ENCODE measurements at places on chromosomes 7 and 10. TPM values are rescaled to one million over a fixed set of nuclear protein-coding genes. Genes with fewer than 3 reads are reported as not detected.

Gene CDNF
- total RNA-seq = 3.5 TPM

Gene LAMB4
- total RNA-seq = 0.89 TPM

Gene PKD1L1
- 1.5 TPM for total RNA-seq

Gene FRMPD2
- 0.13 TPM for total RNA-seq

Gene PIP
- not detected for total RNA-seq

Gene FRMD4A
- total RNA-seq = 98.0 TPM

DNA sequence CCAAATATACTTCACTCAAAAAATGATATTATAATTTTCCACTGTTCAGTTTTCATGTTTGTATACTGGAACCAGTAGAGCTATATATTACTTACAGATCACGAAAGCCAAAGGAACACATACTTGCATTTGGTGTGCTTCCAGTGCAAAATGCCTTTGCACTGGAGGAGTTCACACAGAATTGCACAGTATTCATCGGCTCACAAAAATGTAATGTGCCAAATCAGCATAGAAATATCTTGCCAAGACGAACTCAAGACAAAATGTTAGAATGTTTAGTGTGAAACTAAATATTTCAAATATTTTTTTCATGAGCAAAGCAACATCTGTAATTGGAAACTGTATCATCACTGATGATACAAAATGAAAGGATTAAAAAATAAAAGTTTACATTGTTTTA, 646.2 kb upstream of the SEMA3D start:
- no peak for DNase-seq

- no peak for DNase-seq
Measured at GRCh38 chr7:164882-165660, 27.3 kb upstream of the FAM20C start.

DNA sequence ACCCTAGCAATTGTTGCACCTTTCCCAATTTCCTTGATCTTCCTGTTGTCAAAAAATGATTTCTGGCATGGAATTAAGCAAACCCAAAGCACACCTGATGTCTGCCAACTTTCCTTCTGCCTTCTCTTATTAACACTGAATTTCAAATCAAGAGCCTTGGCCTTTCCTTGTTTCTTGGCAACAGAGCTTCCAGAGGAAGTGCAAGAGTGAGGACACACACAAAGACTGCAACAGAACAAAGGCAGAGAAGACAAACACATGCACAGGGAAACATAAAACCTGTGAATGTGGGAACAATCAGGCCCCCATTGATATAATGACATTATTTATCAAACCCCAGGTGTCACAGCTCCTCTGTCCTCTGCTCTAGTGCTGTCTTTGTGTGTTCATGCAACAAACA, 73.0 kb upstream of the IL6 start:
- DNase-seq = no peak

DNA sequence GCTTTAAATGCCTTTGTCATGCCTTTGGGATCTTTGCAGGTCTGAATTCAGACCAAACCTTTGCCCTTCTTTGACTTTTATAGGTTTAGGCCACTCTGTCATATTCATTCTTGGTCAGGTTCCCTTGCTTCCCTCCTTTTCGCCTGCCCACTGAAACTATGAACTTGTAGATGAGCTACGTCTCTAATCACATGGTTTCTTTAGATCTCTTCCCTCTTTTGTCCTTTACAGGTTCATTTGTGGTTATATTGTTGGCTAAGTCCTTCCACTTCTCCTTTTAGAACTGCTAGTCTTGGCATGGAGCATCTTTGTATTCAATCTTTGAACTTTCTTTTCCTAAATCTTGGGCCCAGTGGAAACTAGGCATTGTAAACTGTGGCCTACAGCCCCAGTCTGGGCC, 104.0 kb upstream of the ZEB1 start:
- no peak for DNase-seq

- no peak for DNase-seq
Measured at GRCh38 chr10:69065406-69066361, 22.2 kb upstream of the SRGN start.

GRCh38 chr7:134121632-134122139, 5.5 kb upstream of the LRGUK start:
- no peak for DNase-seq

DNA sequence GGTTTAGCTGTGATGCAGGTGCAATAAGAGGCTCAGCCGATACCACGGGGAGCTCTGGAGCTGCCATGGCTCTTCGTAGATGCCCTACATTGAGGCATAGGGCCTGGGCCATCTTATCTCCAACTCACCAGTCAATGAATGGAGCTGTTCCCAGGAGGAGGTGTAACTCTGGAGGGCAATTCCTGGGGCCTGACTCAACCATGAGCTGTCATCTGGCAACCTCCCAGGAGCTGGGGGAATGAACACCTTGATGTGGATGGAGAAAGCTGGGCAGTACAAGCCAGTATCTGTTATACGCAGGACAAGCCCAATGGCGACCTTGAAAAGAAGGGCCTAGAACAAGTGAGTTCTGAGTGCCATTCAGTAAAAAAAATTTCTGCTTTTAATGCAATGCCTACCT, 224.0 kb upstream of the PLXDC2 start:
- no peak for DNase-seq

DNA sequence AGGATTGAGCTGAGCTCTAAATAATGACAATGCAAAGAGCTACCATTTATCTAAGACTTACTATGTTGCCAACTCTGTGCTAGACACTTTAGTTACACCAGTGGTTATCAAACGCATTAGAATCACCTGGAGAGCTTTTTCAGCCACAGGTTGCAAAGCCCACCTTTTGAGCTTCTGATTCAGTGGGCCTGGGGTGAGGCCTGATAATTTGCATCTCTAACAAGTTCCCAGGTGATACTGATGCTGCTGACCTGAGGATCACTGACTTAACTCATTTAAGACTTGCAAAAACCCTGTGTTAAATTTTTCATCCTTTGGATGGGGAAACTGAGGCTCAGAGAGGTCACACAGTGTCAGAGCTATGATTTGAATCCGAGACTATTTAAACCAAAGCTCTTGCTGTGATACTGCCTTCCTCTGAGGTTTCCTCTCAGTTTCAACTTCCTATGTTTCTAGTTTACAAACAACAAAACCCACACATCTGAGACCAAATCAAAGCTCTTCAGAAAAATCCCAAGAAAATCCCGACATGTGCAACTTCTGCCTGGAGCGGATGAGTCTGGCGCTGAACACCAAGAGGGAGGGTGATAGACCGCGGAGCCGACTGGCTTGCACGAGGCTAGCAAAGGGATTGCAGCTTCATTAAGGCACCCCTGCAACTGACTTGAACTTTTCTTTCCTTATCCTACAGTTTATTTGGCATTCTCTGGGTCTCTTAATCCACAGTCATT, 124.9 kb downstream of the CYP26A1 start:
- DNase-seq = no peak

- no peak for DNase-seq
Measured at GRCh38 chr10:13049774-13050420, 48.4 kb upstream of the CCDC3 start.

- no peak for DNase-seq
Measured at GRCh38 chr10:11931038-11931437, 107.9 kb downstream of the PROSER2 start.

DNA sequence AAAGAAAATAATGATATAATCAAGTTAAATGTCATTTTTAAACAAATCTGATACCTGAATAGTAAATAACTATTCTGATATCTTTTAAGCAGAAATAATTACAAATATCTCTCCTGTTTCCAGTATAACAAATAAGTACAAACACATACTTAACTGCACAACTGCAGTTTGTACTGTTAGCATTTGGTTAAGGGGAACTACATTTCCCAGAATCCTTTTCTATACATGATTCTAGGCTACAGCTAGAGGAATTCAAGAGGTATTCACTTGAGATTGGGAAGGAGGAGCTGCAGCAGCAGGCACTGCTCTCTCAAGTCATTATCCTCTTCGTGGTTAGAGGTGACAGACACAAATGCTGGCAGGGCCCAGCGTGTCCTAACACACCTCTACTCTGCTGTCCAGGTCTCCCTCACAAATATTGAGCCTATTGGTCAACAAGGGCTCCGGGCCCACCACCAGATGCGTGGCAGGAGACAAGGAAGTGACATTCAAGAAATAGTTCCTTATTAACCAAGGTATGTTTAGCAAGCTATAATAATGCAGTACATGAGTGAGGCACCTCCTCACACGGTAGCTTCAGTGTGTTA, 255.1 kb upstream of the MKLN1 start:
- no peak for DNase-seq

GRCh38 chr10:1378473-1378872, 322.3 kb downstream of the WDR37 start:
- no peak for DNase-seq

DNA sequence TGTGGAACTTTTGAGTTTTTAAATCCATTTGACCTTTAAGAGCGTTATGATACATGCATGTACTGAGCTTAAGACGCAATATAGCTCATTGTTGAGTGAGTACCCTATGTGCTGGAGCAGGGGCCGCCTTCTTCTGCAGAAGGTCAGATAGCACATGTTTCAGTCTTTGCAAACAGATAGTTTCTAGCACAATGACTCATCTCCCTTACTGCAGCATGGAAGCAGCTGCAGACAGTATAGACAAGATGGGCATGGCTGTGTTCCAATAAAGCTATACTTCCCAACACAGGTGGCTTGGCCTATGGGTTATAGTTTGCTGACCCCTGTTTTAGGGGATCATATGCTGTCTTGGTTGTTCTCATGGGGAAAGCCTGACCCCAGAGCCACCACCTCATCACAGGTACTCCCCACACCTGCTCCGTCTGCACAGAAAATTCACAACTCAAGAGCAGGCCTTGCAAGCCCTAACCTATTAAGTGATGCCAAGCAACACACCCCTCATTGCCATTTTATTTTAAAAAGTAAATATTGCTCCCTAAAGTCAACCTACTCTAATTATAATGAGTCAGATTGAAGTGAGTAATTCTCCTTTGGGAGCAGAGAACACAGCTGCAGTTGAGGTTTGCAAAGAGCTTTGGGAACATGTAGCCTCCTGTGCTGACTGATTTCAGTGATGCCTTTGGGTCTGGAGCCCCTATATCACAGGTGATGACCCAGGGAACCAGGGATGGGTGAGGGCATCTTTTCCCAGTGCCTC, 330.1 kb downstream of the PAXIP1 start:
- DNase-seq = no peak

GRCh38 chr10:73577788-73578187, 13.4 kb downstream of the USP54 start:
- DNase-seq = no peak

All from sciatic nerve (tissue), 2 donors.